Hepatocyte (in vitro differentiated cells): ENCODE measurements at places on chromosomes 13 and 19. TPM values are rescaled to one million over a fixed set of nuclear protein-coding genes. Genes with fewer than 3 reads are reported as not detected.

- DNase-seq, result no peak
- H3K27ac ChIP-seq, result no peak overlapping the region
- H3K4me3 ChIP-seq, result no peak overlapping the region
- H3K36me3 ChIP-seq, result no peaks in the 10 kb centered on the region
Observed at GRCh38 chr19:50520822-50521465, 7.2 kb upstream of the ASPDH start.

GRCh38 chr13:67355812-67356476 lies 125.8 kb upstream of the PCDH9 start:
- no peaks in the 10 kb centered on the region for H3K36me3 ChIP-seq
- DNase-seq, result no peak
- no peaks in the 10 kb centered on the region for H3K27me3 ChIP-seq
- no peak overlapping the region for H3K27ac ChIP-seq
- no peaks in the 10 kb centered on the region for H3K4me1 ChIP-seq

The C5AR1 gene
- 0.43 and 0.96 TPM in 2 replicates for total RNA-seq

- H3K27me3 ChIP-seq, result no peaks in the 10 kb centered on the region
- H3K36me3 ChIP-seq, result no peaks in the 10 kb centered on the region
- H3K4me1 ChIP-seq, result peaks cover 10% of the 10 kb centered on the region
- no peak overlapping the region for H3K4me3 ChIP-seq
- no peak overlapping the region for H3K27ac ChIP-seq
Observed at GRCh38 chr13:114109641-114110041, 22.8 kb downstream of the RASA3 start.

The C19orf67 gene
- not detected in 2 replicates for total RNA-seq

GRCh38 chr13:92768602-92769001 lies 458.0 kb upstream of the GPC6 start:
- no peaks in the 10 kb centered on the region for H3K27me3 ChIP-seq
- no peak overlapping the region for H3K4me3 ChIP-seq
- H3K36me3 ChIP-seq, result no peaks in the 10 kb centered on the region

The ASPDH gene
- total RNA-seq, result 9.0 and 9.2 TPM in 2 replicates

The PALM gene
- total RNA-seq, result 27.2 and 34.9 TPM in 2 replicates

- H3K4me3 ChIP-seq, result no peak overlapping the region
Observed at GRCh38 chr13:108086678-108087077, 128.7 kb downstream of the LIG4 start.

The SPRED3 gene
- total RNA-seq, result 0.68 and 4.0 TPM in 2 replicates

GRCh38 chr13:21402586-21403307 lies 56.4 kb downstream of the ZDHHC20 start:
- no peaks in the 10 kb centered on the region for H3K36me3 ChIP-seq
- H3K27ac ChIP-seq, result no peak overlapping the region
- no peaks in the 10 kb centered on the region for H3K27me3 ChIP-seq
- DNase-seq, result no peak

The GPR183 gene
- total RNA-seq, result 5.2 and 5.3 TPM in 2 replicates

- H3K4me1 ChIP-seq, result no peaks in the 10 kb centered on the region
- H3K4me3 ChIP-seq, result no peak overlapping the region
- DNase-seq, result no peak
- peaks cover 3% of the 10 kb centered on the region for H3K27me3 ChIP-seq
- no peaks in the 10 kb centered on the region for H3K36me3 ChIP-seq
Observed at GRCh38 chr13:27708325-27708724, 84.0 kb upstream of the GSX1 start.

The ZNF541 gene
- total RNA-seq, result 0.43 TPM in 1 of 2 replicates, not detected in the other

GRCh38 chr13:37179645-37180044 lies 74.2 kb upstream of the CSNK1A1L start:
- no peak overlapping the region for H3K27ac ChIP-seq
- no peaks in the 10 kb centered on the region for H3K4me1 ChIP-seq
- H3K27me3 ChIP-seq, result no peaks in the 10 kb centered on the region
- no peaks in the 10 kb centered on the region for H3K36me3 ChIP-seq
- H3K4me3 ChIP-seq, result no peak overlapping the region
- no peak for DNase-seq

DNA sequence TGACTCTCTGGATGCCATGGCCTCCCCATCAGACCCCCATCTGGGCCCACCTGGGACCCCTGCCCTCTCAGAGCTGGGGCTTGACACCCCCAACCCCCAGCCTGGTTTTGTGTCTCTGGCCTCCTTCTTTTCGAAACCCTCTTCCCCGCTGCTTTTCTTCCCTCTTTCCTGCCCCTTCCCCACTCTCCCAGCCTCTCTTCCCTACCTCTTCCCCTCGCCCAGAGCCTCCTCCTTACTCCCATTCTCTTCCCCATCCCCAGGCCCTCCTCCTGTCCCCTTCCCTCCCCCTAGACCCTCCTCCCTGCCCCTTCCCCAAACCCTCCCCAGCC lies 2.1 kb downstream of the TNFSF9 start:
- H3K4me1 ChIP-seq, result peaks cover 6% of the 10 kb centered on the region
- no peak for DNase-seq
- H3K27me3 ChIP-seq, result peaks cover 28% of the 10 kb centered on the region

The MUC16 gene
- 2.5 and 3.2 TPM in 2 replicates for total RNA-seq

GRCh38 chr19:34712395-34713261 lies 21.4 kb upstream of the ZNF181 start:
- H3K4me3 ChIP-seq, result no peak overlapping the region
- no peaks in the 10 kb centered on the region for H3K36me3 ChIP-seq
- no peaks in the 10 kb centered on the region for H3K27me3 ChIP-seq

The PRDX2 gene
- total RNA-seq, result 497 and 589 TPM in 2 replicates

DNA sequence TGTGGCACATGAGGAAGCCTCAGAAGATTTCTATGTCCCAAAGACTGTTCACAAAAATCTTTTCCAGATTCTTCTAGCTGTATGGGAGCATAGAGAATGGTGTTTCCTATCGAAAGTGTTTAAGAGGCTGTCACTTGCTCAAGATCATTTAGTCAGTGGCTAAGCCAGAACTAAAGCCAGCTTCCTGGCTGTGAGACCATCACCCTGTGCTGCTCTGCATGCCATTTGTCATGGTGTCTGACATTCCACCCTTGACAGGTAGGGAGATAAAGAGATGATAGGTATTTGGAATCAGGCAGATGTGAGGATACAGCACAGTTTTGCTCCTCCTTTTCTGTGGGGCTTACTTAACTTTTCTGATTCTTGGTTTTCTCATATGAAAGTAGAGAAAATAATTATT lies 177.3 kb downstream of the DNAJC15 start:
- DNase-seq, result no peak
- no peak overlapping the region for H3K27ac ChIP-seq
- peaks cover 13% of the 10 kb centered on the region for H3K4me1 ChIP-seq
- H3K4me3 ChIP-seq, result no peak overlapping the region
- no peaks in the 10 kb centered on the region for H3K36me3 ChIP-seq

DNA sequence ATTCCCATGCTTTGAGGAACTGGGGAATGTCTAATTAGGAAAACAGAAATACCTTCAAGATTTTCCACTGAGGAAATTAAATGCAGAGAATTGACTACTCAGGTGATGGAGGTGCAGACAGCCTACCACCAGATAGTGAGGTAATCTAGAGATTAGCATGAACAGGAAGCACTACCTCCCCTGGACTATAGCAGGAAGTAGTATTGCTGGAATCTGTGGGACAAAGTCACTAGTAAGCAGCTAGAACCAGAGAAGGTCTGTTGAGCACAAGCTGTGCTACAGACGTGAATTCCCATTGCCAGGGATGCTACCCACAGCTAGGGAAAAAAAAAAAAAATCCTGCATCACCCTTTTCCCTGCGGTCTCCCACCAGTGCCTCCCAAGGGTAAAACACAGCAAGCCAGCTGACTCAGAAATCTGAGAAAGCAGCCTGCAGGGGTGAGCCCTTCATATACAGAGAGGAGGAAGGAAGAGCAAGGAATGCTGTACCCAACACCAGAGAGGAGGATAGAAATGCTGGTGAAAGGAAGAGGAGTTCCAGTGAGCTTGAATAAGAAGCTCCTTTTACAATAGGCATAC lies 10.2 kb downstream of the ENOX1 start:
- H3K27me3 ChIP-seq, result no peaks in the 10 kb centered on the region
- H3K4me3 ChIP-seq, result no peak overlapping the region
- DNase-seq, result no peak
- H3K4me1 ChIP-seq, result no peaks in the 10 kb centered on the region
- H3K27ac ChIP-seq, result no peak overlapping the region
- no peaks in the 10 kb centered on the region for H3K36me3 ChIP-seq

The RYR1 gene
- 0.04 and 0.07 TPM in 2 replicates for total RNA-seq

DNA sequence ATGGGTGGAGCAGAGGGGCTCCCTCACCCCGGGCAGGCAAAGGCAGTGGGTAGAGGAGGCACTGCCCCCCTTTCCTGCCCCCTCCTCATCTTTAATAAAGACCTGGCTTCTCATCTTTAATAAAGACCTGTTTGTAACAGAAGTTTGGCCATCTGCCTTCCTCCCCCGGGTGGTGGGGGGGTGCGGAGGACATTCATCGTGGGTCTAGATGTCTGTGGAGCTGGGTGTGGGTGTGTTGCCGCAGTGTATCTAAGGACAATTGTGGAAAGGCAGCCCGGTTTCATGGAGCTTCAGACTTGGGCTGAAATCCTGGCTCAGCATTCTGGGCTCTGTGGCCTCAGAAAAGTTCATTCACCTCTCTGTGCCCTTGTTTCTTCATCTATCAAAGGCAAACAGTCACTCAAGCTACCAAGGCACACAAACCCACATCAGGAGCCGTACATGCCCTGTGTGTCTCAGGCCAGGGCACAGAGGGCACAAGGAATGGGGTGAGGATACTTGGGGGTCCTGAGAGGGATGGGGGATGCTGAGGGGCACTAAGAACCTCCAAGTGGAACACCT lies 8.8 kb upstream of the SWSAP1 start:
- H3K4me1 ChIP-seq, result no peaks in the 10 kb centered on the region
- DNase-seq, result no peak
- no peak overlapping the region for H3K4me3 ChIP-seq
- H3K36me3 ChIP-seq, result no peaks in the 10 kb centered on the region

DNA sequence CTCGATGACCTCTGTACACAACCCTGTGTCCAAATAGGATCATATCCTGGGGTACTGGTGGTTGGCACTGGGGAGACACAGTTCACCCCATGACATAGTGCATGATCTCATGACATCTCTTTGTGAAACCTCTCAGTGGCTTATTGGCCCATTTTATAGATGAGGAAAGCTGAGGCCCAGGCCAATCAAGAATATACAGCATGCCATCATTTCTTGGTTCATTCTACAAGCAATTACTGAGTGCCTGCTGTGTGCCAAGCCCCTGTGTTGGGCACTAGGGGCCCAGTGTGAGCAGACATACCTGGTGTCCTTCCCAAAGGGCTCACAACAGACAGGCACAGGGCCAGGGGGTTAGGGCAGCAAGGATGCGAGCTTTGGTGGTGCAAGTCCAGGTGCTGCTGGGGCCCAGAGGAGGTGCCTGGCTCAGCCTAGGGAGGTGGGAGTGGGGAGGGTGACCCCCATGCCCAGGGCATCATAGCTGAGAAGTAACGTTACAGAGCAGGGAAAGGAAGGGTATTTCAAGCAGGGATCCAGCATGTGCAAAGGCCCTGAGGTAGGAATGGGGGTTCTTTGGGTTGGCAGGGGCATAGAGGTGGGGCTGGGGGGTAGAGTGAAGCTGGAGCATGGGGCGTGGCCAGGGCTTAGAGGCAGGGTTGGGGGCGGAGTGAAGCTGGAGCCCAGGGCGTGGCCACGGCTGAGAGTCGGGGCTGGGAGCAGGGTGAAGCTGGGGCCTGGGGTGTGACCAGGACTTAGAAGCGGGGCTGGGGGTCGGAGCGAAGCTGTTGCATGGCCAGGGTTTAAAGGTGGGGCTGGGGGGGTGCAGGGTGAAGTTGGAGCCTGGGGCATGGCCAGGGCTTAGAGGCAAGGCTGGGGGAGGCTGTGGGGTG lies 20.7 kb downstream of the COLGALT1 start:
- H3K27ac ChIP-seq, result no peak overlapping the region
- H3K27me3 ChIP-seq, result no peaks in the 10 kb centered on the region
- no peak overlapping the region for H3K4me3 ChIP-seq
- no peaks in the 10 kb centered on the region for H3K36me3 ChIP-seq
- DNase-seq, result no peak

GRCh38 chr13:75202981-75203380 lies 279.0 kb downstream of the TBC1D4 start:
- H3K4me3 ChIP-seq, result no peak overlapping the region
- no peaks in the 10 kb centered on the region for H3K27me3 ChIP-seq

The CEBPA gene
- total RNA-seq, result 151 and 160 TPM in 2 replicates

DNA sequence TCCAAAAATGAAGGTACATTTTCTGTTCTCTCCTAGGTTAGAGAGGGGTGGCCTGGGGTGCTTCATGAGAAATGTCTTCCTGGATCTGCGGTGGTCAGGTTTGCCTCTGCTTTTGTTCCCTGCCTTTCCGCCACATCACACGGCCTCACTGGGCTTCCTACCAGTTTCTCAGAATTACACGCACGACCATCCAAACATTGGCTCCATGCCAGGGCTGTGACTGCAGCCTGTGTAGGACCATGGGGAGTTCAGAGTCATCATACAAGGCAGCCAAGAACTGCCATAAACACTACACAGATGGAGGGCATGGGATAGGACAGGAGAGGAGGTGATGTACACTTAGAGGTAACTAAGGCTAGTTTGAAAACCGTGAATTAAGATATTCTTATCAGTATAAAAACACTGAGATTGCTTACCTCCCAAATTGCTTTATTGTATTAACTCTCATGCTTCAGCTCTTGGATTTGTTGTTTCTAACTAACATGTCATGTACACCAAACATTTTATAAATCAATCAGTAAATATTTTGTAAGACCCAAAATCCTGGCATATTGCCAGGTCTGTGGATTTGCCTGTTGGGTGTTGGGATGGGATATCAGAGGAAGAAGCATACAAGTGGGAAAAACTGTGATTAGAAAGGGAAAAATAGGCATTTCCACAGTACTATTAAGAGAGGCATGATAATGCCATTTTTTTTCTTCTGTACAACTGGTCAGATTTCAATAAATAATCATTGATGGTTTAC lies 45.2 kb downstream of the CDADC1 start:
- no peaks in the 10 kb centered on the region for H3K27me3 ChIP-seq
- peak; percentile 74 for DNase-seq
- H3K4me3 ChIP-seq, result no peak overlapping the region
- H3K4me1 ChIP-seq, result no peaks in the 10 kb centered on the region

- H3K27me3 ChIP-seq, result no peaks in the 10 kb centered on the region
- DNase-seq, result no peak
- no peak overlapping the region for H3K27ac ChIP-seq
- no peaks in the 10 kb centered on the region for H3K36me3 ChIP-seq
- no peak overlapping the region for H3K4me3 ChIP-seq
Observed at GRCh38 chr13:80262051-80262695, 78.8 kb downstream of the SPRY2 start.
